ENCODE measurements at places on chromosomes 16 and 17.

DNA sequence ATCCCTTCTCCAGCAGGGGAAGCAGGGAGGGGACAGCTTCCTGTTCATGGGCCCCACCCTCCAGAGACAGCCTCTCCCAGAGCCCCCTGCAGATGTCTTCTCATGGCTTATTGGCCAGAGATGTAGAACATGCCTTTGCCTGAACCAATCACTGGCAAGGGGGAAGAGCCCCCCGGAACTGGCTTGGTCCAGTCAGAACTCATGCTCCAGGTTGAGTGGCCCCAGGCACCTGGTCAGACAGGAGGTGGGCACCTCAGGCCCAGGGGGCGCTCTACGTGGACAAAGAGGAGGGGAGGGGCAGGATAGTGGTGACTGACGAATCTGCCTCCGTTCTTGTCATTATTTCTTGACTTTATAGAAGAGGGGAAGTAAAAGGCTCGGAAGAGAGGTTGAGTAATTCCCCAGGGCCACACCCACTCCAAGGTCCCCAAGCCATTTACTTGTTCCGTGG is 23.6 kb downstream of the RAB11FIP4 start:
- no peak for DNase-seq

DNA sequence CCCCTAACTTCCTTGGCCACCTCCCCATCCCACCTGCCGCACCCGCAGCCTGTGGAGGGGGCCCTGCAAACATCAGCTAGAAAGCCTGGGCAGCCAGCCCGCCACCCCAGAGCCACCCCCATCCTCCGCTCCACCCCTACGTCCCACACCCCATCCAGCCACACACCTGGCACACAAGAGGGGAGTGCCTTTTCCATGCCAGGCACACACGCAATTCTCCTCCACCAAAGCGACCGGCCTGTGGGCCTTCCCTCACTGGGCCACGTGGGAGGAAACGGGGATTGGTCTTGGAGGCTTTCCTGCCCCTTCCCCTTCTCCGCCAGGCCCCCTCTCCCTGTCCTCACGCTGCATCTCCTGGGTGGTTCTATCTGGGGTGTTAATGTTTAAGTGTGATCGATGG is 48.7 kb upstream of the TNRC6C start:
- DNase-seq, result no peak

- no peak for DNase-seq
These were observed 10.8 kb upstream of the RASD1 start for GRCh38 chr17:17506893-17507464.

GRCh38 chr16:80120899-80121521 is 419.8 kb upstream of the DYNLRB2 start:
- DNase-seq, result no peak

DNA sequence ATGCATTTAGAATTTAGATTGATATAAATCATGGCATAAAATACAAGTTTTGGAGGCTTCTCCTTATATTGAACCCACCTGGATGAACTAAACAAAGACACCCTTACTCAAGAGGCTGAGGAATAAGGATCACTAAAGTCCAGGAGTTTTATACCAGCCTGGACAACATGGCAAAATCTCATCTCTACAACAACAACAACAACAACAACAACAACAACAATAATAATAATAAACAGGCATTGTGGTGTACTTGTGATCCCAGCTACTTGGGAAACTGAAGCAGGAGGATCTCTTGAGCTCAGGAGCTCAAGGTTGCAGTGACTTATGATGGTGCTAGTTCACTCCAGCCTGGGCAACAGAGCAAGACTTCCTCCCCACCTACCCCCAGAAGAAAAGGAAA is 558.0 kb downstream of the TOX3 start:
- no peak for DNase-seq
